ENCODE measurements at places on chromosomes 2 and 18.
A peak's percentile ranks its signal among the peaks of the same experiment; 100 is the strongest.

GRCh38 chr18:27780061-27780745 lies 396.7 kb downstream of the CDH2 start:
- DNase-seq, result no peak

- DNase-seq, result no peak
Measured at GRCh38 chr2:142973160-142973821, 95.8 kb downstream of the KYNU start.

- no peak for DNase-seq
Measured at GRCh38 chr2:175463589-175464310, 282.2 kb upstream of the ATP5MC3 start.

DNA sequence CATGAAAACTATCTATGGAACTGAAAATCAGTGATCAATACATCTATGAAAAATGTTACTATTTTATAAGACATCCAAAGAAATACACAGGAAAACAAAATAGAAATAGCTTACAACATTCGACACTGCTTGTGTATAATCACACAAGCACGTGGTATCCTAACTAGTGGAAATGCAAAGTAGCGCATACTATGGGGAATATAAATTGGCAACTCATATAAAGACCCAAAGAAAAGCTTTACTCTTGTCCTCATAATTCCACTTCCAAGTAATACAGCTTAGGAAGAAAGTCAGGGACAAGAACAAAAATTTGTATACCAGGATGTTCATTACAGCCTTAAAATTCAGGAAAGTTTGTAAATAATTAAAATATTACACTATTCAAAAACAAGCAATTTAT lies 384.6 kb downstream of the NRXN1 start:
- DNase-seq, result no peak

- DNase-seq, result no peak
Measured at GRCh38 chr2:15797231-15797938, 143.0 kb upstream of the MYCN start.

- peak; percentile 50 for DNase-seq
Measured at GRCh38 chr18:32469691-32470459, 807 bp downstream of the GAREM1 start.

DNA sequence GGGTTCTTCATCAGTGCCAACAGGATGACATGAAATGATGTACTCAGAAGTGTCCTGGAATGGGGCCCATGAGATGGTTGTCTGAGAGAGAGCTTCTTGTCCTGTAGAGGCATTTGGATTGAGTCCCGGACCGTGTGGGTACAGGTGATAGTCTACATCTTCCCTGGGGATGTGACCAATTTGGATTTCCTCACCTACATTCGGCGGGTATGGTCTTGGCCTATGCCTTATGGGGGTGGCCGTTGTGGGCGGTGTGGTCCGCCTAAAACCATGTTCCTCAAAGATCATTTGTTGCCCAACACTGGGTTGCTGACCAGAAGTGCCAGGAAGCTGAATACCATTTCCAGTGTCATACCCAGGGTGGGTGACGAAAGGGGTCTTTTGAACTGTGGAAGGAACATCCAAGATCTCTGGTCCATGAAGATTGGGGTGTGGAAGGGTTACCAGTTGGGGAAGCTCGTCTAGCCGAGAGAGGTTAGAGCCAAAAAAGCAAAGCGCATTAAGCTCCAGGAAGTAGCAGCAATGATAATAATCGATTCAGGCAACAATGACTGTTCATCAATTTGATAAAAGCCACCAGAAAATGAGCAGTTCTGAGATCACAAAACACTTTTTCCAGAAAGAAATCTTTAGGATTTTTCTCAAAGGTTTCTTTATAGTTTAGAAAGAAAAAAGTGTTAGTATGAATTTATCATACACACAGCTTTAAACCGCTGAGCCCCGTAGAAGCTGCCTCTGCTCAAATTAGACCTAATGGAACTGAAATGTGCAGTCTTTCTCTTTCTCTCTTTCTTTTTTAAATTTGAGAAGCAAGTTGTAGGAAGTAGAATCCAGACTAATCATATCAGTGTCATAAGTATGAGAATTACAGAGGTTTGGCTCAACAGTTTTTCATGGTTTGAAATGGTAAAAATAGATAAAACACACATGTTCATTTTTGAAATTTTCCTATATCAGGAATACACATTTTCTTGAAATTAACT lies 60.3 kb downstream of the ATIC start:
- no peak for DNase-seq

- DNase-seq, result no peak
Measured at GRCh38 chr18:28013066-28013465, 163.9 kb downstream of the CDH2 start.

GRCh38 chr2:99698896-99699295 lies 209.1 kb upstream of the REV1 start:
- DNase-seq, result no peak

- no peak for DNase-seq
Measured at GRCh38 chr2:120433816-120434290, 87.9 kb downstream of the INHBB start.

GRCh38 chr18:63233334-63233733 lies 86.2 kb downstream of the BCL2 start:
- no peak for DNase-seq

DNA sequence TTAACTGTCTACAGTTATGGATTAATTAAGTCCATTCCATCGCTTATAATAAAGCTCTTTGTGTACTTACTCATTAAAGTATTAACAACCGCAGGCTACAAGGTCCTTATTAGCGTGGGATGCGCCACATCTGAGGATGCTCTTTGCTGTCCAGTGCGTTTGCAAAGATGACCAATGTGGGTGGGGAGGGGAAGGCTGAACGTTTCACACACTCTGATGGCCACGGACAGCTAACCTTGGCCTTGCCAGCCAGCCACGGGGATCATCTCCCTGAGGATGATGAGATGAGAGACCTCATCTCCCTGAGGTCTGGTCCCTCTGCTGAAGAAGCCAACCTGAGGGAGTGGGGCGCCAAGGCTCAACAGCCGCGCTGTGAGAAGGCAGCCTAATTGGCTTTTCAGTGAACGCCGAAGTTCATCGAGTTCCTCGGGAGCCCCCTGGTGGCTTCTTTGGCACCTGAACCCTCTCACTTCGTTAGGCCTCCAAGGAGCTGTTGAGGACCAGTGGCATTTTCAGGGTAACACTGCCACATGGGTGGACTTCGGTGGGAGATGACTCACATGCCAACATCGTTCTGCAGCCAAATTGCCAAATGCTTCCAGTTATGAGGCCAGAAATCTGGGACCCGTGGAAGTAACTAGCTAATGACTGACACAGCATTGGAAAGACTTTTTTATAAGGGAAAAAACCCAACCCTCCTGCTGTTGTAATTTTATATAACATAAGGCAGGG lies 69.3 kb upstream of the SEC11C start:
- peak; percentile 74 for DNase-seq

DNA sequence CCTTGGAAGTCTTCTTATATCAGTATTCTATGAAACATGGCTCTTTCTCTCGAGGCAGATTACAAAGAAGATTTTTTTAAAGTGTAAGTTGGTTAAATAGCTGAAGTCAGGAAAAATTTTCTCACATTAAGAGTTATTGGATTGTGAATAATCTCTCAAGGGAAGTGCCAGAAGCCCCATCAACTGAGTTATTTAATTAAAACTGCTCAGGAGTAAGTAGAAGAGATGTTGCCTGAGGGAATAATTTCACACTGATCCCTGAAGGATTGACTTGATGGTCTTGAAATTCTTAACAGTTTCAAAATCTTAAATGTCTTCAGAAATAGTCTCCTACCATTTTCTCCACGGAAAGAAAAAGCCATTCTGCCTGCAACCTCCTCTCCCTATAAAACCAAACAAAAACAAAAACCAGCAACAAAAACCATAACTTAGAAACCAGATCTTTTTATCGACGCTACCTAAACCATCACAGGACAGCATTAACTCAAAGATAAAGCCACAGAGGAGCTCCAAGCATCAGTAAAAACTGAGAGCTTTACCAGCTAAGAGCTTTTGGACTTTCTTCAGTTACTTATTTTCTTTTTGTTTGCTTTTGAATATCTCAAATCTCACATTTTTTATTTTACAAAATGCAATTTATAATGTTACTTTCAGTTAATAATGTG lies 12.9 kb downstream of the CD226 start:
- DNase-seq, result no peak

GRCh38 chr2:79090693-79091092 lies 2.9 kb upstream of the REG1B start:
- DNase-seq, result no peak

GRCh38 chr2:171846894-171847293 lies 47.1 kb downstream of the SLC25A12 start:
- DNase-seq, result no peak

- DNase-seq, result no peak
Measured at GRCh38 chr18:38900031-38900430, 1334.4 kb upstream of the CELF4 start.

DNA sequence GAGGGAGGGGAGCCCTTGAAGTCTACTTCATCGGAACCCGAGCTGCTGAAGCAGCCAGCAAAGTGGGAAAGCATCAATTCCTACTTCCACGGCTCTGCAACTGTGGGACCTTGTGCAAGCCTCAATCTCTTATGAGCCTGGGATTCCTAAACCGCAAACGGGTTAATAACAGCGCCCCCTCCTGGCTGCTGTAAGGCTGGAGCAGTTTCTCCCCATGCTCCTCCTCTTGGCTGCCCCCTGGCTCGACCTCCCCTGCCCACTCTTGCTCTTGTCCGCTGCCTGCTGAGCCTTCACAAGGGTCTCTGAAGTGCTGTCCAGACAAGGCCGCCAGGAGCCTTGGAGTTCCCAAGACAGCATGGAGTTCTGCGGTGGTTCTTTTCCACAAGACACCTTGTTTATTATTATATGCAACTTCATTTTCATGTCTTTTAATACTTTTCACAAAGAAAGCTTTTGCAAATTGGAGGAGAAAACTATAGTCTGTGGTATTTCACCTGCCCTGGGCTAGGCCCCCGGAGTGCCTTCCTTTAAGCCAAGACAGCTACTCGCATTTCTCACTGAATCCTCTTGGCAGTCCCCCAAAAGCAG lies 157.2 kb downstream of the DDX1 start:
- DNase-seq, result peak; percentile 65

DNA sequence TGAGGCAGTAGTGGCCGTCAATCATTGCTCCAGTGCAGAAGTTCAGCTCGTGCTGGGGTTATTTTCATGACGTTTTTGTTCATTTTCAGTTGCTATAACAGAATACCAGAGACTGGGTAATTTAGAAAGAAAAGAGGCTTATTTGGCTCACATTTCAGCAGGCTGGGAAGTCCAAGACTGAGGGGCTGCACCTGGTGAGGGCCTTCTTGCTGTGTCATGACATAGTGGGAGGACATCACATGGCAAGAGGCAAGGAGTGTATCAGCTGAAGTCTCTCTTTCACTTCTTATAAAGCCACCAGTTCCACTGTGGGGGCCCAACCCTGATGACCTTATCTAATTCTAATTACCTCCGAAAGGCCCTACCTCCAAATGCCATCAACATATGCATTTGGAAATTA lies 58.0 kb upstream of the DPP10 start:
- no peak for DNase-seq

- DNase-seq, result no peak
Measured at GRCh38 chr2:198188982-198189381, 384.6 kb downstream of the PLCL1 start.

DNA sequence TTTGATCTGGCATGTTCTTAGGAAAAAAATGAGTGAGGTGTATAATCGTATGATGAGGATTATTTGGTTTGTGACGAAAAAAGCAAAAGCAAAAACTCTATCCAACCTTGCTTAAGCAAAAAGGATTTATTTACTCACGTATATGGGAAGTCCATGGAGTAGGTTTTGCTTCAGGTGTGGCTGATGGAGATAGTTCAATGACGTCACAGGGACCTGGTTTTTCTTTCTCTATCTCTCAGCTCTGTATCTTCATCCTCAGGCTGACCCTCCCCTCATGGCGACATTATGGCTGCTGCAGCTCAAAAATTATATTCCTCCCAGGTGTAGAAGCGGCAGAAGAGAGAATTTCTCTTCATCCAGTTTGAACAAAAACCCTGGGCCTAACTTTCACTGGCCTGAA lies 8.9 kb downstream of the TMSB10 start:
- DNase-seq, result no peak

- no peak for DNase-seq
Measured at GRCh38 chr18:71798986-71799673, 745.0 kb downstream of the CBLN2 start.

GRCh38 chr18:68843473-68844089 lies 45.7 kb downstream of the CCDC102B start:
- no peak for DNase-seq

DNA sequence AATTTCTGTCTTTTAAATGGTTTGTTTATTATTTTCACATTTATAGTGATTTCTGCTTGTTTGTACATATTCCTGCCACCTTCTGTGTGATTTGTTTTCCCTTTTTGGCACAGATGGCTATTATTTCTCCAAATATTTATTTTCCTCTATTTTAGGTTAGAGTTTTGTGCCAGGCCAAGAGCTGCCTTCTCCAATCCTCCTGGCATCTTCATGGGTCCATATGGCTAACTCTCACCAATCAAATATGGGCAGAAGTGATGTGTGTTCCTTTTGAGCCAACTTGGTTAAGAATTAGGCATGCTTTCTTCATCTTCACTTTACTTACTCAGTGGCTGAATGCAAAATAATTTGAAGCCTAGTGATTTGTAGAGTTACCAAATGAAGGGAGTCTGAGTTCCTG lies 697.1 kb upstream of the CELF4 start:
- no peak for DNase-seq

DNA sequence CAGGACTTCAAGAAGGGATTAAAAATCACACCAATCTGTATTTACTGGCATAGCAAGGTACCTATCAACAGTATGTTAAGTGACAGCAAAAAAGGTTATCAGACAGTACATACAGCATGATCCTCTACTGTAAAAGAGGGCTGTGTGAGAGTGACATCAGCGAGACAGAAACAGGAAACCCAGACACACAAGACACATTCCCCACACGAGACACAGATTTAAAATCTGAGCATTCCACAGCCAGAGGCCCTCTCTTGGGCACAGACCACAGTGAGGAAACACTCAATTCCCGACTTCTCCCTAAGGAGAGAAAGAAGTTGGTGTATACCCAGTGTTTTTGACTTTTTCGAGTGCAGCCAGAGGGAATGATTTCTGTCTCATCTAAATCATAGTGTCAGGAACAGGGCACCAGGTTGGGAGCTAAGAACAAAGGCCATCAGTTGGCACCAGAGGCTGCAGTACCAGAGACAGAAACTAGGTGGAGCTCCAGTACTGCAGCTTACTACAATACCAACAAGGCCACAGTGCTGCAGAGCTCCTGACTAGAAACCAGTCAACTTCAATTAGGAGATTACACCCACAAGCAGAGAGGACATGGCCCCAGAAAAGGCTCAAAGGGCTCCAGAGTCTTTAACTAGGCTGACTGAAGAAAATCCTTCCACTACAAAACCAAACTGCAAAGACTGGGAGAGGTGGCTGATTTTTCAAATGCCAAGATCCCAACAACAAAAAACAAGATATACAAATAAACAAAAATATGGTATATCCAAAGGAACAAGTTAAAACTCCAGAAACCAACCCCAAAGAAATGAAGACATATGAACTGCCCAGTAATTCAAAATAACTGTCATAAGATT lies 41.0 kb downstream of the UNC50 start:
- DNase-seq, result peak; percentile 61
